T-helper 2 cell treated with Interferon-gamma antibody and Interleukin-4, amounts not matched to agents 5 μg/mL and 100 μg/mL, for 36 hours (primary cell): ENCODE measurements at places on chromosomes 7 and 10.

DNA sequence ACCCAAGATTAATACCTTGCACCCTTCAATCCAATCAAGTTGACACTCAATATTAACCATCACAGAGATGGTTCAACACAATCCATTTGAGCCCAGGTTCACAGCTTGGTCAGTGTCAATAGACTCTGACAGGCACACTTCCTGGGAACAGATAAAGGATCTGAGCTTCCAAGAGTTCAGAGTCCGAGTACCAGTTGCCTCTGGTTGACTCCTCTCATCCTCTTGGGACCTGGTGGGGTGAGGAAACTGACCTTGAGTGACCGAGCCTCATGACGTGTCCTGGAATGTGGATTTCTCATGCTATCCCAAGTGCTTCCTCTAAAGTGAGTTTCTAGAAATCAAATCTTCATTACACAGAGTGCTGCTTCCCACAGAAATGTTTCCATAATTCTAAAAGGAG lies 162.0 kb downstream of the CYP26A1 start:
- DNase-seq, result no peak

DNA sequence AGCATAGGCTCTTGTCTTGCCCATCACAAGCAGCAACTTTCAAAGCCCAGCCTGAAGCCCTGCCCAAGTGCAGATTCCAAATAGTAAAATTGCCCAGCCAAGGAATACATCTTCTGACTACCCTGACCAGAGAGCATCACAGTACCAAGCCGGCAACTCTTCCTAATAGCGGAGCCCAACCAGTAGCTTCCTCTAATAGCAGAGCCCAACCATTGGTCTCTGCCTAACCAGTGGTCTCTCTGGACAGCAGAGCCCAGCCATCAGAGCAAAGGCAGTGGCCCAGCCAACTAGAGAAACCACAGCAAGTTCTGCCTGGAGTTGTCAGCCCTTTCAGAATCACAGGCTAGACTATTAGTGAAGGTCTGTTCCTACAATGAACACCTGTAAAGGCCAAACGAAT lies 285.6 kb downstream of the HGF start:
- DNase-seq, result no peak

GRCh38 chr10:26987851-26988250 lies 112.4 kb downstream of the ANKRD26 start:
- DNase-seq, result no peak

DNA sequence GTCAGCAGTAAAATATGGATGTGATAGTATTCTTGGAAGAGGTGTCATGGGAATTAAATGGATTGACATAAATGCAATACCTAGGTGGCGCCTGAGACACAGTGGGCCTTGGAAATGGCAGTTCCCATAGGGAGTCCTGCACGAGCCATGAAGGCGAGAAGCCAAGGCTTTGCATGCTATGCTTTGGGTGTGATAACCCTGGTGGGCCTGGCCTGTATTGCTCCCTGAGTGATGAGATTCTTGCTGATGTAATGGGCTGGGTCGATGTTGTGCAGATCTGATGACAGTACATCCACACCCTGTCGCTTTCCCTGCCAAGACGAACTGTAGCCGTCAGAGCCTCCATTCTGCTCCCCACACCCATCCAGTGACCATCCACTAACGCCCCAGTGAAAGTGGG lies 46.4 kb downstream of the CREB5 start:
- DNase-seq, result no peak

DNA sequence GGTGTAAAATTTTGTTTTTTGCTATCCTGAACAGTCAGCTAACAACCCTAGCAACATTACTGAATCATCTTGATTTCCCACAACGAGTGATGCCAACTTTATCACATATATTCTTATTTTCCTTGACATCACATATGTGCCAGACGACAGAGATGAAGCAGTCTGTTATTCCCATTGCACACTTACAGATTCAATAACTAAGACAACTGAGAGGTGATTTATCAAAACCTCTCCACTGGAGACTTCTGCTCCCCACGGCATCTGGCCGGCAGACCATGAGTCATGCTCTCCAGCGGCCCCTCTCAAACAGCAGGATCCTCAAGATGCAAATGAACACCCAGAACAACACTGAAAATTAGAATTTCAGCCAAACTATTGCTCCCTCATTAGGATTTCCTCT lies 57.1 kb downstream of the AMPH start:
- no peak for DNase-seq

- DNase-seq, result no peak
These were observed 112.8 kb downstream of the LARP4B start for GRCh38 chr10:818526-819220.

- DNase-seq, result no peak
These were observed 188.9 kb downstream of the BICC1 start for GRCh38 chr10:58701405-58702135.

DNA sequence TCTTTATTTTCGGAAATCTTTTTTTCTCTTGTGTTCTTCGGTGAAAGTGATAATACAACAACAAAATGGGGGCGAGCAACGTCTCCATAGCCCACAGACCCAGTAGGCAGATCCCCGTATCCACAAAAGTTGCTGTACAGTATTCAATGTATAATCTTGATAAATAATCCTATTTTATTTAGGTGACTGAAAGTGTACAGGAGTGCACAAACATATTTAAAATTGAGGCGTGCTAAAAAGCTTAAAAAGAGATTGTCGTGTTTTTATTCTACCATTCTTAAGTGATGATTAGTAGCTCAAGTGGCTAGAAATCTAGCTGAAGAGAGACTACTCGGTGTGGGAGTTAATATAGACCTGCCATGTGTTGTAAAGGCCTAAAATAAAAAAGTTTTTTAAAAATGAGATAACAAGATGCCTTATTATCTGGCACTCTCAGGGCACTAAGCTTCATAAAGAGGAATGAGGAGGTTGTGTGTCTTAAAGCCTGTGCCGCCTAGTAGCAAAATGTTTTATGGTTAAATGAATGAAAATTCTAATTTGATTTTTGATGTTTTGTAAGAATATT lies 1.6 kb downstream of the CAPZA2 start:
- DNase-seq, result no peak

GRCh38 chr10:10951675-10952074 lies 66.0 kb upstream of the CELF2 start:
- no peak for DNase-seq

GRCh38 chr7:102395592-102395872 lies 631 bp upstream of the PRKRIP1 start:
- DNase-seq, result no peak

DNA sequence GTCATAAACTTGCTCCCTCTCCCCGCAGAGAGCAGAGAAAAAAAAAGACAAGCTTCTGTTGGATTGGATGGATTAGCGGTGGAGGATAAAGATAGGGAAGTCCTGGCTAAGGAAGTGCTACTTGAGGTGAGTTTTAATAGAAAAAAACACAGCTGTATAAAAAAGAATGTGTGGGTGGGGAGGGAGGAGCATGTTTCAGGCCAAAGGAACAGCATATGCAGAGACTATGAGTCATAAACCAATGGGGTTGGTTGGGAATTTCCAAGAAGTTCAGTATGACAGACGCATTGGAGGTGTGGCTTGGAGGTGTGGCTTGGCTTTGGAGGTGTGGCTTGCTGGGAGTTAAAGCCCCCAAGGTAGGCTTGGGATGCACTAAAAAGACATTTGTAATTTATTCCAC lies 103.0 kb upstream of the LSM8 start:
- peak; percentile 58 for DNase-seq

GRCh38 chr7:953547-954327 lies 743 bp downstream of the ADAP1 start:
- no peak for DNase-seq

- no peak for DNase-seq
These were observed 261.1 kb downstream of the NRG3 start for GRCh38 chr10:82136103-82136502.

- no peak for DNase-seq
These were observed 689 bp upstream of the GTPBP4 start for GRCh38 chr10:987620-987869.

GRCh38 chr10:110502851-110503301 lies 5.2 kb downstream of the DUSP5 start:
- DNase-seq, result peak; percentile 22

DNA sequence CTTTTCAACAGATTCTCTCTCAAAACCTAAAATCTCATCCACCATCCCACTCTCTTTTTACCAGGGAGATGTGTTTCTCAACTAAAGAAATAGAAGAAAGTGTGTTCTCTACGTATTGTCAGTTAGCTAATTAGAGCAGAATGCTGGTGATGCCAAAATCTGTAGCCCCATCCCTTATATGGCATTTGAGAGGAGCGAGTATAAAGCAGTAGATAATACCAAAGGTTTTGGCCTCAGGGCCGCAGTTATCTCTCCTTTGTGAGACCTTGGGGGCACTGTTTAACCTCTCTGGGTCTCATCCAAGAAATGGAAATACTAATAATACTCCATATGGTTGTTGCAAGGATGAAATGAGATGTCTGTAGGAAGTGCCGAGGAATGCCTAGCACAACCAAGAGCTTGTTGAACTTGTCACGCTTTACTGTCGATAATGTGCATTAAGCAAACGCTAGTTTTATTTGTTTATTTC lies 456 bp upstream of the DLD start:
- DNase-seq, result peak; percentile 11
